ENCODE measurements at places on chromosomes 16 and 17.

DNA sequence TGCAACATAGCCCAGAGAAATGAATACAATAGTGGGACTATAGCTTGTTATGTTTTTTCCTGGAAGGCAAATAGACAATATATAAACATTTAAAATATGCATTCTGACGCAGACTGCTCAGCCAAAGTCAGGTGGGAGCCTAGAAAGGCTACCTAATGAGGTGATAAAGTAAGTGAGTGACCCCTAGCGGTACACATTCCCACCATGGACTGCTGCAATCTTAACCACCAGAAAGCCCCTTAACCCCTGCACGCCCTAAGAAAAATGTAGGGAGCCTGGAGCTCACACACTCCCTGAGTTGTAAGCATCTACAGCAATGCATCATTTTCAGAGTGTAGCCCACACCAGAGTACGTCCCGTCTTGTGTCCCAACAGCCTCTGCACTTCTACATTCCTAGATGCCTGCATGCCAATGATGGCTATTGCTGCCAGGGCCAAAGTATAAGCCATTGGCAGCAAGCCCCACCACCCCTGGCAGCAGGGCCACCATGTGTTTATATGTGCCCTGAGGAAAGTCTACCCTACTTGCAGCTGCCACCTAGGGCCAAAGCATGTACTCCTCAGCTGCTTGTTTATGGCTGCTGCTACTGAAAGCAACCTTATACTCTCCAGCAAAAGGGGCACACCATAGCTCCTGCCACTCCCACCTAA lies 127.6 kb downstream of the KIF2B start:
- no peak for DNase-seq

- DNase-seq: no peak
Measured at GRCh38 chr16:47503936-47504335, 42.8 kb downstream of the PHKB start.

GRCh38 chr17:1829216-1829591 lies 498 bp downstream of the SMYD4 start:
- no peak for DNase-seq

- no peak for DNase-seq
Measured at GRCh38 chr17:5838661-5839300, 231.4 kb upstream of the WSCD1 start.

- peak; percentile 63 for DNase-seq
Measured at GRCh38 chr16:23504453-23505179, 5.7 kb downstream of the GGA2 start.

DNA sequence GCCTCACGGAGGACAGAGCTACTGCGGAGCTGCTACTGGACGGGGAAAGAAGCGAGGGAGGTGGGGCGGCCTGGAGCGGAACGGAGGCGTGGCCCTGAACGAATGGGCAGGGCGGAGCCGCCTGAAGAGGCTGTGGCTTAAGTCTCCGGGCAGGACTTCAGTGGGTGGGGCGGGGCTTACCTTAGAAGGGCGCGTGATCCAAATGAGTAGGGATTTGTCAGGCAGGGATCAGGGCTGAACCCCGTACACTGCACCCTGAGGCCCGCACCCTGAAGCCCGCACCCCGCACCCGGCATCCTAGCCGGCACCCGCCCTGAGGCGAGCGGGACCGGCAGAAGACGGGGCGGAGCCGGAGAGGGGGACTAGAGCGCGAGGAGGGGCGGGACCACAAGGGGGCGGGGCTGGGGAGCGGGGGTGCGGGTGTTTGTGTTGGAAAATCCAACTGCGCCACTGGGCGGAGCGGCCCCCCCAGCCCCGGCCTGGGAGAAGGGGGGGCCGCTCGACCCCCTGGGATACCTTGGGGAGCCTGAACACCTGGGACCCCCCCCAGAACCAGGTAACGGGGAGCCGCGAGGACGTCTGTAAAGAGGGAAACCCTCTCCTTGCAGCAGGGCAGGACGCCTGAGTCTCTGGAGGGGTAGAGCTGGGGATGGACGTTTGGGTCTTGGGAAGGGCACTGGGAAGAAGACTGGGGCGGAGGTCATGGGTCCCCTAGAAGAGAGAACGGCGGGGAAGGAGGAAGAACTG lies at the start of gene KDM6B:
KDM6B (plus strand) TSS at position 423 of the 747 bp plus-strand sequence. CDS start 11,338 bp downstream, outside the sequence.
- peak; percentile 78 for DNase-seq

DNA sequence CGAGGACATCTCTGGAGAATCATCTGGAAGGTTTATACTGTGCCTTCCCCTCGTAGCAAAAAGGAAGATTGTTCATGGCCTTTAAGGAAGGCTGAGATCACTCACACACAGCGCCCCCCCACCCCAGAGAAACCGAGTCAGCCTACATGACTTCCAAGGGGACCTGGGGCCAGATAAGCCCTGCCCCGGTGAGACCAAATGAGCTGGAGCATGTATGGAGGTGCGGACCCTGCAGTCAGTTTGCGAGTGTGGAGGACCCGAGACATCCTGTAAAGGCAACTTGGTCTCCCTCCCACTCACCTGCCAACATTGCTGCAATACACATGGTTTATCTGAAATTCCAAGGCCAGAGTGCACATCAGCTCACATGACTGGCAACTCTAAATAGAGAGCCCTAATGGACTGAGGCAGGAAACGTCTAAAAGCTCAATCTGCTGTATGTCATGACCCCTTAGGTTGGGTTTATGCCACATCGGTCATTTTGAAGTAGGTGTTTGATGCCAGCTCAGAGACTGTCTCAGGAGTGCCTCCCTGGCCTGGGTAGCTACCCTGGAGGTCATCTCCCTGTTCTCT lies 233.6 kb downstream of the CPPED1 start:
- DNase-seq: no peak

- no peak for DNase-seq
Measured at GRCh38 chr16:3618769-3619141, 7.3 kb upstream of the SLX4 start.

- no peak for DNase-seq
Measured at GRCh38 chr16:2236337-2237101, at the start of gene DNASE1L2. DNASE1L2 (plus strand) TSS chr16:2236444; CDS start chr16:2236817, 373 bp downstream.

- no peak for DNase-seq
Measured at GRCh38 chr17:44673893-44674292, 15.7 kb downstream of the CCDC43 start.

- DNase-seq: no peak
Measured at GRCh38 chr17:12348476-12348875, 317.2 kb upstream of the MYOCD start.

- no peak for DNase-seq
Measured at GRCh38 chr17:58280480-58281217, at the start of gene MPO. MPO (minus strand) TSS chr17:58280935; CDS start chr17:58280758, 177 bp downstream.

- DNase-seq: peak; percentile 28
Measured at GRCh38 chr17:81481073-81481799, 31.4 kb downstream of the ACTG1 start.

- no peak for DNase-seq
Measured at GRCh38 chr17:19369846-19370492, 7.4 kb upstream of the B9D1 start.

DNA sequence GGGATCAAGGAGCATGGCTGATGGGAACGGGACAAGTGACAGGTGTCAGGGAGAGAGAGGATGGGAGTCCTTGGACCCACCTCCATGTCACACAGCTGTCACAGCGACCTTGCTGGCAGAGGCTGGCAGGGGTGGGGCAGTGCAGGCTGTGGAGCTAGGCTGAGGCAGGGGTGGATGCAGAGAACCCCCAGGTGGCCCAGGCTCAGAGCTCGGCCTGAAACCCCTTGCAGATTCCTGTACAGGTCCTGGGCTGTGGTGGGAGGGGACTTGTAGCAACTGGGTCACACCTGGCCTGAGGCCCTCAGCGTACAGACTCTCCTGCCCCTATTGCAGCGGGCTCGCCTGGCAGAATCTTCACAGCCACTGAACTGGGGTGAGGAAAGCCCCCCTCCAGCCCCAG lies 174.1 kb downstream of the NTN1 start:
- no peak for DNase-seq

DNA sequence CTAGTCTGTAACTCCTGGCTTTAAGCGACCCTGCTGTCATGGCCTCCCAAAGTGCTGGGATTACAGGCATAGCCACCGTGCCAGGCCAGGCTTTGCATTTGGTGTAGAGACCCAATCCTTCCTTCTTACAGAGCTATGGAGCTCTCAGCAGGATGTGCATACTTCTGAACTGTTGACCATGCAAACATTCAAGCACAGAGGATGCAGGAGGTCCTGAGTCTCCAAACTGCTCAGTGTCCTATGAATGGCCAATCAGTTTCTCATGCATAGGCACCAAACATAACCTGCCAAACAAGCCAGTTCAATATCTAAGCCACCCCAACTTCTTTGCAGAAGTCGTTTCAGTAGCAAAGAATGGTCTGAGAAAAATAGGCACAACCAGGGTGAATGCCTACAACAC lies 40.0 kb upstream of the NF1 start:
- DNase-seq: no peak

Data from stimulated activated CD8-positive, alpha-beta memory T cell treated with anti-CD3 and anti-CD28 coated beads, Interleukin-7, amount 100 ng/mL, for 4 hours (primary cell).